ENCODE measurements at places on chromosomes 4 and X.

DNA sequence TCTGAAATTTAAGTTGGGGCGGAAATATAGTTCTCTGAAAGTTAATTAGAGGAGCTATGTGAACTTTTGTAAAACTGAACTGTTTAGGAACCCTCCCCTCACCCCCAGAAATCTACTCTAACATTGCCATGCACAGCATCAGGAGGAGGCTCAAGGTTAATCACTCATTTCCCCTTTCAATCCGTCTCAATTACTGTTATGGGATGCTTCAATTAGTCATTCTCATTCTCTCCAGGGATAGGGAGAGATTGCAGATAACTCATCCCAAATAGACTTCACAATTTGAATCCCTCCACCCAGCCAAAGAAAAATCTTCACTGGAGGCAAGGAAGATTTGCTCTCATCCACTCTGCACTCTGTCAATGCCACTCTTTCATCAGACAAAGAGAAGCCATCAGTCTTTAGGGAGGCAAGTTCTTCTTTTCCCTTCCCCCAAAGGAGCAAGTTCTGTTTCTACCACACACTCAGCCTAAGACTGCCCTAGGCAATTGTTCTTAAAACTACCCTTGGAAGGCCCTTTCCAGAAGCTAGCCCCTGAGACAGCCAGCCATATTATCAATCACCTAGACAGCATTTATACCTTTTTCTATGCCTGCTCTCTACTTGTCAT is 140.4 kb downstream of the SLC10A7 start:
- DNase-seq: no peak

DNA sequence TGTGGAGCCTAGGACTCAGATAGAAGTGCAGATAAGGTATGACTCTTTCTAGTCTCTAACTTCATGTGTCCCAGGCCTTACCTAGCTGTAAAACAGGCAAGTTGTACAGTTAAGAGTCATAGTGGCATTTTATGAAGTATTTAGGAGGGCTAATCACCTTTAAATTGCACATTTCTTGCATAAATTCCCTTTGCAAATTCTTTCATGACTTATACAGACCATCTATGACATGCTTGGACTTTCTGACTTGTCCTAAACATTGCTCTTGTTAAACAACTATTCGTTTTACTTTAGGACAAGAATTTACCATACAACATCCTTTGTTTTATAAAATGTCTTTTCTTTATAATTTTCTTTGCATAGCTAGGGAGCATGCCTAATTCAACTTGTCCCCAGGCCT is 7.8 kb upstream of the RRAGB start:
- no peak for DNase-seq

- DNase-seq: no peak
These were observed 219.2 kb downstream of the RPA4 start for GRCh38 chrX:97102938-97103337.

DNA sequence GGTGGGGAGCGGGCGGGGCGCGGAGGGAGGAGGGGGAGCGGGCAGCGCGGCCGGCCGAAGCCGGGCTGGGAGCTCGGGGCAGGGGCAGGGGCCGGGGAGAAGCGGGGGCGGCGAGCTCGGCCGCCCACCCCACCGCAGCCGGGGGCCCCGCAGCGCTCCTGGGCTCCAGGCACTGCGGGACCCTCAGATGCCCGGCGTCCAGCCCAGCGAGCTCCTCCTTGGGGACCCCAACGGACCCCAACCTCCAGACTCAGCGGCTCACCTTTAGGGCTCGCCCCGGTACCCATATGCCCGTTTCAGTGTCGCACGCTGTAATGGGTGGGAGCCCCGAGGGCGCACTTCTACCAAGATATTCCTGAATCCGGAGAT is 357 bp upstream of the ADGRG2 start:
- no peak for DNase-seq

- DNase-seq: no peak
These were observed 17.2 kb upstream of the TET2 start for GRCh38 chr4:105129286-105130040.

GRCh38 chr4:47721892-47722575 is 115.8 kb downstream of the CORIN start:
- DNase-seq: no peak

GRCh38 chrX:112808007-112808406 is 32.6 kb downstream of the AMOT start:
- no peak for DNase-seq

GRCh38 chrX:26722666-26723428 is 506.9 kb downstream of the MAGEB5 start:
- no peak for DNase-seq

DNA sequence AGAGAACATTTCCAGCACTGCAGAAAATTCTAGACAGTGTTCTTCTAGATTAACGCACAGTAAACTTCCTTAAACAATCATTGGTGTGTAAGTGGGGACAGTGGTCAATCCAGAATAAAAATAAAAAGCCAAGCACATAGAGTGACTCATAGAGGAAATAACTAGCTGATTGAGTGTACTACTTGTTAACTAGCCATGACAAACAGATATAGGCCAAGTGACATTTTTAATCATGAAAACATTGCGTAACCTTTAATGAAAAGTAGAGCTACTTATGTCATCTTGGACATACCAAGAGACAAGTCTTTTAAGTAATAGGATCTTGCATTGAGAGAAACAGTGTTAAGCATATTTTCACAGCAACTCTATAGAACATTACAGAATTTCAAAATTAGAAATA is 233.9 kb upstream of the MAB21L2 start:
- DNase-seq: peak; percentile 13

DNA sequence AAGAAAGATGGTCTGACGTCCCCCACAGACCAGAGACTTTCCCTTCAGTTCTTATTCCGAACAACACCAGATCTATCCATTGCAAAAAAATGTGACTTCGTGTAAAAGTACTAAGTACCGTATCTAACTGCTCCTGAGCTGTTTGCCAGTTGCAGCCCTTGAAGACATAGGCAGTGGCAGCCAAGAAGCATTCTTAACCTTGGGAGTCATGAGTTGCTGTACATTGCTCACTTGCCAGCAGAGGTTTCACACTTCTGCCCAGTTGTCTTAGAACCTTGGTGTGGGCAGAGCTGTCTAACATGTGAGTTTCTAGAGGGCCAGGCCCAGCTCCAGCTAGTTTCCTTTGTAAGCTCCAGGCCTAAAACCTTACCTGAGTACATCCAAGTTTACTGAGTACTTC is 10.5 kb upstream of the CHRDL1 start:
- DNase-seq: peak; percentile 56

GRCh38 chr4:116866106-116866505 is 219.3 kb downstream of the TRAM1L1 start:
- DNase-seq: peak; percentile 8

DNA sequence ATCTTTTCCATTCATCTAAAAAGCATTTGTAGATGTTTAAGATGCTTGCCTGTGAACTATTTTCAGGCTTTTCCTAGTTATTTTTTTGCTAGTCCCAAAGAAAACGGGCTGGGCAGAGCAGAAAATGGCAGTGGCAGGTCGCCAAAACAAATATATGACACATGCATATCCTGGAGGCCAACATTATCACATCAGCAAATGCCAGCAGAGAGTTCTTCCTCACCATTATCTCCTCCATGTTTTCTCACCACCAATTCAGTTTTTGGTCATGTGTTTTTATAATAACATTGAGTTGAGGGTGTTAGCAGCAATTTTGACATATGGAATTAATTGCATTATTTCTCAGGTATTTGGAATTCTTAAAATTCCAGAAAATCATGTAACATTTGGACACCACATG is 97.9 kb upstream of the EOLA2 start:
- DNase-seq: no peak

DNA sequence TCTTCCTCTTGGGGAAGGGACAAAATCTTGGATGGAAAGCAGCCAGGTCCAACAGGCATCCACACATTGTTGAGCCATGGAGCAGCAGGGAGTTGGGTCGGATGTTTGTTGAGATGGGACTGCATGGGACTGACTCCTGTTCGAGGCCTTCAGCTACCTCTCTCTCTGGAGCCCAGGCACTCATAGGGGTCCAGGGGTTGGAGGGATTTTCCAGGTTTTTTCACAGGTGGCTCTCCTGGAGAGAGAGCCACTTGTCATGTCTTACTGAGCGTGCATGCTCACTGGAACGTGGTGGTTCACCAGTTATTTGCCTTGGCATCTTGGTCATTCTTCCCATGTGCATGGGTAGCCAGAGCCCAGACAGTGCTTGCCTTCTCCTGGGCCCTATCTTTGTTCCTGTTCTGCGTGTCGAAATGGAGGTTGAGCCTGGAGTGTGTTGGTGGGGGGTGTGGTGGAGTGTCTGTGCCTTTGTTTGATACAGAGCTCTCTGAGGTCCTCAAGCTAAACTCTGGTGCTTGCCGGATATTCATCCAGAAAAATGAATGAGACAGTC is 60.6 kb downstream of the NBDY start:
- DNase-seq: no peak

DNA sequence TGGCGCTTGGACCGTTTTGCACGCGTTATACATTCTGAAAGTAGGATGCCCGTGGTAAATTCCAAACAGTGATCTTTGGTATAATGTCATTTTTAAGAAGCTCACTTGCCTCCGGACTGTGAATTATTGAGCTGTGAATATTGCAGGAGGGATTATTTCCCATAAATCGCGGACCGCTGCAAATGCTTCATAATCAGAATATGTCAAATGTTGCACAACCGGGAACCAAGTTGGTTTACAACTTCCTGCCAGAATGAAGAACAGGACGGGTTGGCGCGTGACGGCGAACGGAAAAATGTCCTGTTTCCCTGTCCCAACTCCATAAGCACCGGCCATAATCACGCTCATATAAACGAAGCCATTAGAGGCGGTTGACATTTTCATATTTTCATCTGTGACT is 67.6 kb downstream of the SHOX start:
- DNase-seq: no peak

- DNase-seq: no peak
These were observed 109.2 kb upstream of the LIMCH1 start for GRCh38 chr4:41428601-41429279.

DNA sequence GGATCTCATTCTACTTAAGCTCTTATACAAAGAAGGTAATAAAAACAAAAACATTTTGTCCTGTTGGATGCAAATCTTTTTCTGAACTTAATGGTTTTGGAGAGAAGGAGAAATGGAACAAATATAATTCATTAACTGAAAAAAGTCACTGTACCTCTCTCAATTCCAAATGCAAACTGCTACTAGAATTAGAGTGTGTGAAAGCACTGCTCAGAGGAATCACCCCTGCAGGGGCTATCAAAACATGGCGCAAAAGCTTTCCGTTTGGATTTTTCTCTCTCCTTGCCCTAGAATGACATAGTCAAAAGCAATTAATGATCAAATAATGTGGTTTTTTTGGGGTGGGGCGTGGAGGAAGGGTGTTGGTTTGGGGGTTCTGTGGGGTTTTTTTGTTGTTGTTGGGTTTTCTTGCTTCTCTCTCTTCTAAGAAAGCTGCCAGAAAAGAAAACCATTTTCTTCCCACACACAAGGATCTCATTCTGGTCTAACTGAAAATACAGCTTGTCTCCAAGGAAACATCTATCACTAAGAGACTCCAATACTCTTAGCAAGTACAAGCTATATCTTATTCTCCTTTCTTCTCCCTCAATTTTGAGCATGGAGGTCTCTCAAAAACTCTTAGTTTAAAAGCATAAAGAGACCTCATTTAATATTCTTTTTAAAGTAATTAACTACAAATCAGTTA is 41.6 kb downstream of the USP46 start:
- no peak for DNase-seq

DNA sequence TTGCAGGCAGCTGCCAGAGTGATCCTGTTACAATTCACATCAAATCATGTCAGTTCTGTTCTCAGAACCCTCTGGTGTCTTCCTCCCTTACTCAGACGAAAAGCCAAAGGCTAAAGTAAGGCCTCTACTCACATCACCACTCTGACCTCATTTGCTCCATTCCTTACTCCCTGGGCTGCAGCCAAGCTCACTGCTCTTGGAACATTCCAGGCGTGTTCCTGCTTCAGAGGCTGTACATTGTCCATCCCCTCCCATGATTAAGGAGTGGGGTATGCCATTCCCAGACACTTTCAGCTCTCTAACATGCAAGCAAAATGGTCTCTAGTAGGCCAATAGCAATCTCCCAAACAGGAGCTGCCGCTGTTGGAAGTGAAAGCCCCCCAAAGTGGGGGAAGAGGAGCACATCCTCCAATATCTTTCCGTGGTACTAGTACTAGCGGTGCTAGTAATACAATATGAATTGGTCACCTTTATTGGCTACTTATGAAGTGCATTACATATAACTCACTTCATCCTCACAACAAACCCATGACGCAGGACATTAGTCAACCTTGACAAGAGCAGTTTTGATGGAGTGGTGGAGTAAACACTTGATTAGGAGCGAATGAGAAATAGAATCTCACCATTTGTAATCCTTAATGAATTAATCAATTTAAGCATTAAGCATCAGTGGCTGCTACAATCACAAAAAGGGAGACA is 15.0 kb downstream of the GAB3 start:
- no peak for DNase-seq

GRCh38 chr4:107312366-107312765 is 276.3 kb upstream of the DKK2 start:
- DNase-seq: no peak

- DNase-seq: no peak
These were observed 86.9 kb upstream of the NWD2 start for GRCh38 chr4:37157476-37158167.

GRCh38 chr4:84499624-84499982 is 511 bp upstream of the NKX6-1 start:
- no peak for DNase-seq

DNA sequence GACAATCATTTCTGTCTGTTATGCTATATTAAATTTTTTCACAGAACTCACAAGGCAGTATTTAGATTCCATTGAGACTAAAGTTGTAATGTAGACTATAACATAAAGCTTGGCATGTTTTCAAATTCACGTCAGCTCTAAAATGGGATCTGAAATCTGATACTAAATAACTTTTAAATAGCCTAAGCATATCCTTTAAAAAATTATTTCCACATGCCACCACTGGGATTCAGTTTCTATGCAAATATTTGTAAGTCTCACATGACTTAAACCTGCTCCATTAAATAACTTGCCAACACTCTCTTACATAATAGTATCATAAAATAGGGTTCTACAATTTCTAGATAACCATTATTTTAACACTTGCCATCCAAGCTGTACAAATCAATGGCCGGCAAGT is 32.4 kb downstream of the KLHL8 start:
- peak; percentile 6 for DNase-seq

DNA sequence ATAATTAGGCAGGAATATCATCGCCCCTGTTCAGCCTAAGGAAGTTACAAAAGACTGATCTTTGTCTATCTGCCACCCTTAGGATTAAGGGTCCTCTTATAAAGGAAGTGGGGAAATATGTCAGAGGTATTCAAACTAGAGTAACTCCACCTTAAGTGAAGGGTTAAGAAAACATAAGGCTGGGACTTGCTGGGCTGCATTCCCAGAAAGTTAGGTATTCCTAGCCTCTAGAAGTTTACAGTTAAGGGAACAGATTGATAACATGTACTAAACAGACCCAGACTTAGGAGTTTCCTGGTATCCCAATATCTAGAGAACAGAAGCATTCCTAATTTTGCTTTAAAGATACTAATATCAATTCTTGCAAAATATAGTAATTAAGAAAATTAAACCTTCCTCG is 6.0 kb downstream of the CXCL2 start:
- no peak for DNase-seq

- DNase-seq: no peak
These were observed 134.7 kb upstream of the SPANXN4 start for GRCh38 chrX:142891046-142891445.

GRCh38 chr4:1082215-1083182 is 30.9 kb downstream of the RNF212 start:
- DNase-seq: peak; percentile 24
